ENCODE measurements at places on chromosomes 2 and 18. TPM values are rescaled to one million over a fixed set of nuclear protein-coding genes. Genes with fewer than 3 reads are reported as not detected.

WNT10A gene
- polyA plus RNA-seq: not detected

LRATD1 gene
- 0.54 TPM for polyA plus RNA-seq

CTAGE1 gene
- not detected for polyA plus RNA-seq

LIPT1 gene
- 4.3 TPM for polyA plus RNA-seq

DSG1 gene
- polyA plus RNA-seq: 0.01 TPM

TTR gene
- polyA plus RNA-seq: 2.2 TPM

SLC4A5 gene
- 1.0 TPM for polyA plus RNA-seq

LYG1 gene
- 0.59 TPM for polyA plus RNA-seq

MOB1A gene
- 11.2 TPM for polyA plus RNA-seq

CD226 gene
- polyA plus RNA-seq: 0.28 TPM

GATA6 gene
- polyA plus RNA-seq: 11.4 TPM

All from adipose tissue (tissue), 3 donors.